ENCODE measurements at places on chromosomes 4 and X. TPM values are rescaled to one million over a fixed set of nuclear protein-coding genes. Genes with fewer than 3 reads are reported as not detected.
A peak's percentile ranks its signal among the peaks of the same experiment; 100 is the strongest.

DNA sequence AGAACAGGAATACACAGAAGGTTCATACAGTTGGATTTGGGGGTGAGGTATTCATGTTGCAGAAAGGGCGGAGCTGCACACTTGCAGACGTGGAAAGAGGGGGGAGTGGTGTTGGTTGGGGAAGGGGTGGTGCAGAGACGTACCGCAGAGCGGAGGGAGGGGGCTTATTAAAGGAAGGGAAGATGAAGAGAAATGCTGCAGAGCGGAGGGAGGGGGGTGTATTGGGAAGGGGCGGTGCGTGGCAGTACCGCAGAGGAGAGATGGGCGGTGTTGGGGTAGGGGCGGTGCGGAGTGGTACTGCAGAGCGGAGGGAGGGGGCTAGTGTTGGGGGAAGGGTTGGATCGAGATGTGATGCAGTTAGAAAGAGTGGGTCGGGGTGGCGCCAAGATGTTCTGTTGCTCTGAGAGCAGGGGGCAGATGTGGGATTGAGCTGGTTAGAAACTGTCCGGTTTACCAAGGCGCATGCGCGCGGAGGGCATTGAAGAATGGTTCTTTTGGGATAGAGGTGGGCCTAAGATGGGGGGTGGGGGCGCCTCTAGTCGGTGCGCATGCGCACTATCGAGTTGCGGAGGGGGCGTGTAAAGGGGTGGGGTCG, 900 bp downstream of the TRO start:
- H3K27ac ChIP-seq = peak overlapping the region; percentile 19
- no peaks in the 10 kb centered on the region for H3K4me1 ChIP-seq
- H3K36me3 ChIP-seq = no peaks in the 10 kb centered on the region
- DNase-seq = peak; percentile 31
- peak overlapping the region; percentile 47 for H3K4me3 ChIP-seq

DNA sequence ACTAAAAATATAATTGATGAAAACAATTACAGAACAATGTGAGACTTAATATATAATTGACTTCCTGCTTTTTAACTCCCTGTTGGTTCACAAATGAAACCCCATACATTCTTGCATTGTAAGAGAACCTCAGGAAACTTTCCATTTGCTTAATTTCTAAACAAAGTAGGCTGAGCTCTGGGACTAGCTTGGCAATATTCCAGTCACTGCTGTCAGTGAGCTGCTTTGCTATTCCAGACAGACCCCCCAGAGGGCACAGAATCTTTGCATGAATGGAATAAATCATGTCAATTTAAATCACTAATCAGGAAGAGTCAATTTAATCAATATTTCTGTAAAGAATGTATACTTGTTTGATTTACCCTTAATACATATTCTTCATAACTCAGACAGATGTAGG, 110.6 kb downstream of the NEXMIF start:
- H3K36me3 ChIP-seq = no peaks in the 10 kb centered on the region
- H3K27ac ChIP-seq = no peak overlapping the region
- no peaks in the 10 kb centered on the region for H3K27me3 ChIP-seq
- no peak for DNase-seq
- H3K4me3 ChIP-seq = no peak overlapping the region

- no peaks in the 10 kb centered on the region for H3K36me3 ChIP-seq
- no peaks in the 10 kb centered on the region for H3K4me1 ChIP-seq
- H3K4me3 ChIP-seq = no peak overlapping the region
- DNase-seq = no peak
- no peak overlapping the region for H3K27ac ChIP-seq
These were observed 11.6 kb downstream of the PAGE4 start for GRCh38 chrX:49840679-49841078.

GRCh38 chr4:142402156-142402555, 443.9 kb downstream of the INPP4B start:
- H3K27me3 ChIP-seq = no peaks in the 10 kb centered on the region
- peak overlapping the region; percentile 87 for H3K27ac ChIP-seq
- H3K36me3 ChIP-seq = no peaks in the 10 kb centered on the region

DNA sequence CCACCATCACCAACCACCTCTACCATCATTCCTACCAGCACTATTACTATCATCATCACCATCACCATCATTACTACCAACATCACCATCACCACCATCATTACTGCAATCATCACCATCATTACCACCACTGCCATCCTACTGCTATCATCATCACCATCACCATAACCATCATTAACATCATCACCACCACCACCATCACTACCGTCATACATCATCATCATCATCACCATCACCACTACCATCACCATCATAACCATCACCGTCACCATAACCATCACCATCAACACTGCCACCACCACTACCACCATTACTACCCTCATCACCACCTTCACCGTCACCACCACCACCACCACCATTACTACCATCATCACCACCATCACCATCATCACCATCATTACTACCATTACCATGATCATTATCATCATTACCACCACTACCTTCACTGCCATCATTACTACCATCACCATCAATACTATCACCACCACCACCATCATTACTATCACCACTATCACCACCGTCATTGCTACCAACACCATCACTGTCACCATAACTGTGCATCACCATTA, 71.8 kb downstream of the PSAPL1 start:
- H3K27ac ChIP-seq = no peak overlapping the region
- no peak for DNase-seq
- no peaks in the 10 kb centered on the region for H3K4me1 ChIP-seq
- no peaks in the 10 kb centered on the region for H3K36me3 ChIP-seq

- DNase-seq = peak; percentile 4
- no peaks in the 10 kb centered on the region for H3K36me3 ChIP-seq
- no peaks in the 10 kb centered on the region for H3K4me1 ChIP-seq
- H3K4me3 ChIP-seq = peak overlapping the region; percentile 87
- peak overlapping the region; percentile 99 for H3K27ac ChIP-seq
These were observed 1.8 kb downstream of the ATP11C start for GRCh38 chrX:139930916-139931645.

GRCh38 chr4:55338486-55338885, 7.6 kb upstream of the SRD5A3 start:
- H3K36me3 ChIP-seq = no peaks in the 10 kb centered on the region
- no peaks in the 10 kb centered on the region for H3K27me3 ChIP-seq
- DNase-seq = no peak
- no peaks in the 10 kb centered on the region for H3K4me1 ChIP-seq
- H3K27ac ChIP-seq = no peak overlapping the region
- H3K4me3 ChIP-seq = no peak overlapping the region

DNA sequence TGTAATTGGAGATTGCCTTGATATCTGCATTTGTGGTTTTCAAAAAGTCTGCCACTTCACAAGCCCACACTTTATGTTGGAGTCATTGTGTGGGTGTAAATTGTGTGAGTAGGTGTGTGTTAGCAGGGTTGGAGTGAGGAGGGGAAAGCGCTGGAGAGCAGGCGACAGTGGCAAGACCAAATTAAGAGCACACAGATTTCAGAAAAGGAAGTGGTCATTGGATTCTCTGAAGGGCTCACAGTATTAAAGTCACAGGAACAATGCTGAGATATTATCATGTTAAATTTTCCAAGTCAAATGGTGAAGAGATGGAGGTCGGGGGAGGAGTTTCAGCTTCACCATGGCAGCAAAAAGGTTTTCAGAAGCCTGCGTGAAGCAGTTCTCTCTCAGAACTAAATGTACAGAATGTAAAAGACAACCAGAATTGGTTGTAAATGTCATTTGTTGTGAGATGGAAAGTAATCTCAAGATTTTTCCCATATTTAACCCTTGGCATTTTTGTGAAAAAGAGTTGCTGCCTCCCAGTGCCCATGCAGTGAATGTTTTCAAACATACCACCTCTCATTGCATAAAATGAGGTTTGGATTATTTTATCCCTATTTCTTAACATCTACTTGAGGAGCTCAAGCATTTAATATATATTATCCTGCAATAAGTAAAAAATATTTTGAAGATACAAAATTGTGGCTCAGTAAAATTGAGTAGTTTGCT, 265.9 kb downstream of the ZNF674 start:
- H3K4me1 ChIP-seq = no peaks in the 10 kb centered on the region
- no peak overlapping the region for H3K27ac ChIP-seq
- DNase-seq = no peak
- no peaks in the 10 kb centered on the region for H3K27me3 ChIP-seq
- no peak overlapping the region for H3K4me3 ChIP-seq

The FGF16 gene
- total RNA-seq = 0.63 TPM

The ARR3 gene
- not detected for total RNA-seq

The DGKQ gene
- 23.4 TPM for total RNA-seq

The BRS3 gene
- total RNA-seq = not detected

The SSX2 gene
- not detected for total RNA-seq

The DCAF12L1 gene
- not detected for total RNA-seq
